ENCODE measurements at places on chromosomes 6 and 20.
A peak's percentile ranks its signal among the peaks of the same experiment; 100 is the strongest.

- DNase-seq, result no peak
Measured at GRCh38 chr6:53938810-53939209, 144.0 kb downstream of the LRRC1 start.

DNA sequence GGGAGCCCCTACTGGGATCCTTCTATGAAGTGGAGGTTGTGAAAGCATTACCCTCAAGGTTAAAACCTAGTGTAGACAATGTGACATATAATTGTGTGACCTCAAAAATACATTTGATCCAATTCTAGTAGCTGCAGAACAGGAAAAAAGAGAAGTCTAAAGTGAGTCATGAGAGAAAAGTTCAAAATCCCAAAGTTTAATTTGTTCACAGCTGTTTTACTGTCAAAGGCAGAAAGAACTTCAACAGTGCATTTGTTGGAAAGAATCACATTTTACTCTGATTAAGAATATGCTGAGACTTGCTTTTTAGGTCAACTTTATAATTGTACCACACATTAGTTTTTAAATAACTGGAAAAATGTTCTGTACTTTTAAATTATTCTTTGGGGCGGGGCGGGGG, 1027.4 kb upstream of the FLRT3 start:
- DNase-seq, result no peak

GRCh38 chr6:156791320-156791850, 14.2 kb downstream of the ARID1B start:
- peak; percentile 86 for DNase-seq

DNA sequence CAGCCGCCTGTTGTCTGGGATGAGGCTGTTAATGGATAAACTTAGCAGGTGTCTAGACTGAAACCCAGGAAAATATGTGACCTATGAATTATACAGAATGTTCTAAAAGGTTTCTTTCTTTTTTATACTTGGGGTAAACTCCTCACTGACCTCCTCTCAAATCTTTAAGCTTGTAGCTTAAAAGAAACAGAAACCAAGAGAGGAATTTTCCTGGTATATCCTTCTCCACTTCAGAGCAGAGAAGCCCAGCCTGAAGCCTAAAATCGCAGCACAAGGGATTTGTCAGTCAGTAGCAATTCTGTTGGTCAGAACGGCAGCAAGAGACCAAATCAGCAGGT, 99.4 kb upstream of the RIPOR2 start:
- no peak for DNase-seq

DNA sequence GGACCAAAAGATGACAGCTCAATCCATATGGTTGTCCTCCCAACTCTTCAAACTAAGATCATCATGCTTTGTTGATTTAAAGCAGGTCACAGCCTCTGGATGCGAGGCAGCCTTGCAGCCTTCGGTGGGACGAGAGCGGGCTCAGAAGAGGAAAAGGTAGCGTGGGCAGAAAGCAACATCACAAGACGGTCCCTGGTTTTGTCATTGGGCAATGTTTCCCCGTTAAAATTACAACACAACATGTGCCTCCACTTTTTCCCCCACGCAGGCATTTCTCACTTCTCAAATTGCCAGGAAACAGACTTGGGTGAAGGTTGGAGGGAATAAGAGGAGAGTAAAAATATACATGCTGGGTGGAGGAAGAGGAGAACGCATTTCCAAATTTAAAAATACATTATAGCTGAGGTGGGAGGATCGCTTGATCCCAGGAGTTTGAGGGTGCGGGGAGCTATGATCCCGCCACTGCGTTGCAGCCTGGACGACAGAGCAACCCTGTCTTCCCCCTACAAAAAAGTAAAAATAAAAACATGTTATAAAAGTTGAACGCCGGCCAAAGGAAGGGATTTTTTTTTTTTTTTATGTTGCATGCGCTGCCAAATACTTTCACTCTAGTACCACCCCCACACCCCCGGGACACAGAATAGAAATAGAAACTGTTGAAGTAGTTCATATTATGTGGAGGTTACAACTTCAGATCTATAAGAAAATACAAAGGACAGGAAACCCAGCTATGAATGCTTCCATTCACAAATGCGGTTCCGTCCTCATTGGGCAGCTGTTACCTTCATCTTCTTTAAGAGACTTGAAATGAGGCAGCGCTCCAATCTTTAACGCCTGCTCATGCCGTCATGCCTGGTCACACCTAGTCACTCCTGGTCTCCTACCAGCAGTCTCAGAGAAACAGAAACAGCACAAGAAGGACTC, 13.9 kb upstream of the NAA20 start:
- DNase-seq, result no peak

DNA sequence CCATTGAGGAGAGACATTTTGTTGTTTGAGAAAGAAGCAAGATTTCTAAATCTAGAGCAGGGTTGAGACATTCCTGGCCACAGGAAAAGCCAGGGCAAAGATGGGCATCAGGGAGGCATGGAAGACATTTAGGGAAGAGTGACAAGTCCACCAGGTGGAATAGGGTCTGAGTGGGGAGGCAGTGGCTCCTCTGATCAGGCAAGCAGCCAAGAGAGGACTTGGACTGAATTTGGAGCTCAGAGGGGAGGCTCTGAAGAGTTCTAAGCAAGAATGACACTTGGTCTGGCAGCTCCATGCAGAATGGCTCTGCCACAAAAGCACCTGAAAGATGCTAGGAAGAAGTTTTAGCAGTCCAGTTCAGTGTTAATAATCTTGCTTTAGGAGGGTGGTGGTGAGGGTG, 120.8 kb downstream of the FYN start:
- no peak for DNase-seq

DNA sequence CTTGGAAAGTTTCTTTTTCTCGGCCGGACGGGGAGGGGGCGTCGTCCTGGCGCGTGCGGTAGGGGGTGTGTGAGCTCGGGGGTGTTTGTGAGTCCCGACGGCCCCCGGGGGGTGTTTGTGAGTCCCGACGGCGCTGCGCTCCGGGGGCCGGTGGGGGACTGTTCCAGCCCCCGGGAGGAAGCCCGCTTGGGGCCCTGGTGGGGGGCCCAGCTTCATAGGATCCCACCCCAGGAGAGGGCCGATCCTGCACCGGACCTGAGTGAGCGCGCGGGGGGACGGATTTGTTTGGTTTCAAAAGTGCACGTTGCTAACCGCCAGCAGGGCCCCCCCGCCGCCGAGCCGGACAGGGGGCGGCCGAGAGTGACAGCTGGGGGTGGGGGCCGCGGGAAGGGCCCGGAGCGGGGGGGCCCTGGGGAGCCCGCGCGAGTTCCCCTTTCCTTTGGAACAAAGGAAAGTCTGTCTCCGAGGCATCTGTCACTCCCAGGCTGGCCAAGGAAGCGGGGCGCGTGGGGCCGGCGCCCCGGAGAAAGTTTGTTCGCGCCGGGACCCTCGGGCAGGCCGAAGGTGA, 485 bp downstream of the TGIF2 start:
- no peak for DNase-seq

- no peak for DNase-seq
Measured at GRCh38 chr6:19587238-19587942, 249.8 kb upstream of the ID4 start.

DNA sequence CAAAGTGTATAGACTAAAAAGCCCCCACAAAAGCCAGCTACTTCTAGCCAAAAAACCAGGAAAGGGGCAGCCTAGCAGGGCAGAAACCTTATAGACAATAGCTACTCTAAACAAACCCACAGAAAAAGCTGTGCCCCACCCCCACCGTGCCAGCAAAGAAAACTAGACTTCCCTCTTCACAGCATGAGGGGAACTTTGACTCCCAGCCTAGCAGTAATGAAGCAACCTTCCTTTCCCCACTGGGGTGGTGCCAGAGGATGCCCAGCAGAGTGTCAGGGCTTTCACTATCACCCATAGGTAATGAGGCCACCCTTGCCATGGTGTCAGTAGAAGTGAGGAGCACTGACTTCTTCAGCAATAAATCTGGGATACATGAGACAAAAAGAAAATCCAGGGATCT, 99.0 kb upstream of the LGSN start:
- DNase-seq, result no peak

GRCh38 chr6:129133770-129134192, 250.8 kb downstream of the LAMA2 start:
- DNase-seq, result no peak

- DNase-seq, result no peak
Measured at GRCh38 chr20:1401451-1401907, 8.6 kb upstream of the FKBP1A start.
